ENCODE measurements at places on chromosomes 16 and 17.
A peak's percentile ranks its signal among the peaks of the same experiment; 100 is the strongest.

- DNase-seq, result no peak
These were observed 111.4 kb downstream of the IRX3 start for GRCh38 chr16:54175169-54175551.

- no peak for DNase-seq
These were observed 417.1 kb upstream of the CDH11 start for GRCh38 chr16:65538976-65539375.

- peak; percentile 82 for DNase-seq
These were observed at the start of gene RND2 for GRCh38 chr17:43024407-43025289. Gene RND2 (plus strand): TSS chr17:43025231. CDS start chr17:43025348, 117 bp downstream.

DNA sequence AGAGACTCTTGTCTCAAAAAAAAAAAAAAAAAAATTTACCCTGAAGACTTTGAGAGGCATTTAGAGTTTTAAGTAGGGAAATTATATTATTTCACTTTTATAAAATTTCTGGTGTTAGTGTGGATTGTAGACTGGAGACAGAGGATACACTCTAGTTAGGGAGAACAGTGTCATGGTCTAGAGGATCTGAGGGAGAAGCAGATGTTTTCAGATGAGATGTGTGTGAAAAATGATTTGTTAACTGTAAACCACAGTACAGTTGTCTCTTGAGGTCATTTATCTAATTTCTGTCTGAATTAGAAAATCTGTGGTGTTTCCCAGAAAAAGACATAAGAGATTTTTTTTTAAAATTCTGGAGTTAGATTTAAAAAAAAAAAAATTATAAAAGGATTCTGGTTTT is 54.8 kb downstream of the NUP88 start:
- no peak for DNase-seq

GRCh38 chr16:11207646-11208045 is 48.4 kb downstream of the SOCS1 start:
- no peak for DNase-seq

- DNase-seq, result no peak
These were observed 31.8 kb upstream of the TMEM132E start for GRCh38 chr17:34547453-34548063.

- no peak for DNase-seq
These were observed 8.5 kb downstream of the TIMM22 start for GRCh38 chr17:1005361-1005946.

DNA sequence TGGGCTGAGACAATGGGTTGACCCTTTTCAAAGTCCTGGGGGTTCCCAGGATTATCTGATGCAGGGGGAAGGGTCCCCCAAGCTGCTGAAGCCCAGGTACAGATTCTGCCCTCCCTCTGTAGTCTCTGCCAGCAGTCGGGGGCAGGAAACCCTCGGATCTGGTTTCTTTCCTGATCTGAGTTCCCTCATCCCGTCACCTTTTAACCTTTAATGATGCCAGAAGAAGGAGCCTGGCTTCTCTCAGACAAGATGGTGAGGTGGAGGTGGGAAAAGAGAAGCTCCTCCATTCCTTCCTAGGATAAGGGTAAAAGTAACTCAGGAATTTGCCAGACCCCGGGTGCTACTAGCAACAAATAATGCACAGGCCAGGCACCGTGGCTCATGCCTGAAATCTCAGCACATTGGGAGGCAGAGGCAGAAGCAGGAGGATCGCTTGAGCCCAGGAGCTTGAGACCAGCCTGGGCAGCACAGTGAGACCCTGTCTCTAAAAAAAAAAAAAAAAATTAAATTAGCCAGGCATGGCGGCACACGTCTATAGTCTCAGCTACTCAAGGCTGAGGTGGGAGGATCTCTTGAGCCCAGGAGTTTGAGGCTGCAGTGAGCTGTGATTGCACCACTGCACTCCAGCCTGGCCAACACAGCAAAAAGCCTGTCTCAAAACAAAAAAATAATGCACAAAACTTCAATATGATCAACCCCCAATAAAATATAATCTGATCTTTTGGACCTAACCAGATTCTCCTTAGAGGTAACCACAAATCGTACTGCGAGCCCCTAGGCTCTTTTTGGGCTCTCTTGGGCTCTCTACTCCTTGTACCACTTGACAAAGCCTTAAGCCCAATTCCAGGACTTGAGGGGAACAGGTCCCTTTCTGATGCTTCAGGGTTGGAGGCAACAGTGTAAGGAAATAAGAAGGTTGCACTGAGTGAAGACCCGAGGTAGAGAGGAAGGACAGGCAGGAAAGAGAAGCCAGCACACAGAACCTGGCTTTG is 5.7 kb downstream of the CDC42EP4 start:
- DNase-seq, result no peak

DNA sequence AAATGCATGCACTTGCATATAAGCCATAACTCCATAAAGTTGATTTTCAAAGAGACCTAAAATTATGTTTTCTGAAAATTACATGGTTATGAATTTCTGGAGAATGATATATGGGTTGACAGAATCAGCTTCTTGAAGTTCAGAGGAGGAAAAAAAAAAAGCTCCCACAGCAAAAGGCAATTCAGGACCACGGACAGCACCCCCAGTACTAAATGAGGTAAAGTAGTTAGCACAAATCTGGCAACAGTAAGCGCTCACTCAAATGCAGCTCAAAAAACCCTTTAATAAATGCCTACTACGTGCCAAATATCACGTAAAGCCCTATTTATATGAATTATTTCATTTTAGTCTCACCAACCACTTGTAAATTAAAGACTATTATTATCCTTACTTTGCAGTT is 135.2 kb downstream of the SHISA9 start:
- DNase-seq, result no peak

DNA sequence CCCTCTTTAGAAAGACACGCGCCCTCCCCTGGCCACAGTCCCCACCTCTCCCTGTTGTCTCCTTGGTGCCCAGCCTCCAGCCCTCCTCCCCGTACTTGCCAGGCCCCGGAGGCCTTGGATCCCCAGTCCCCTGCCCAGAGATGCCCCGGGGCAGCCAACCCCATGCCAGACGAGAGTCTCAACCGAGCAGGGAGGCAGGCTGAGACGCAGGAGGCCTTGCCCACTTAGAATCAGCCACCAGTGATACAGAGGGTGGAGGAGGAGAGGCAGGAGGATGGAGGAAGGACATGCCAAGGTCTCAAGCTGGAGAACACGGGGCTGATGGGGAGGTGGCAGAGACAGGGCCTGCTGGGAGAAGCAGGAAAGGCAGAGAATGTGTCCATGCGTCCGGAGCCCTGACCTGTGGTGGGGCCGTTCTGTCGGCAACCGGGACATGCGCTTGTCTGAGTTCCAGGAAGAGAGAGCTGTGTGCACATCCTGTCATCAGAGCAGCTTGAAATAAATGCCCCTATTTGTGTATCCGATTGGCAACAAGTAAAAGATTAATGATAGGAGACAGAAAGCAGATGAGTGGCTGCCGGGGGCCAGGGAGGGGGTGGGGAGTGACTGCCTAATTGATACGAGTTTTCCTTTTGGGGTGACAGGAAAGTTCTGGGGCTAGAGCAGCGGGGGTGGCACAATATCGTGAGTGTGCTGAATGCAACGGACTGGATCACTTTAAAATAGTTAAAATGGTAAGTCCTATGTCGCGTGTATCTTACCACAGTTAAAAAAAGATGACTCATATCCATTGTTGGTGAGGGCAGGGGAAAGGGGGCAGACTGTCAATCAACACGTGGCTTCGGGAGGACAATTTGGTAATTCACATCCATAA is 44.7 kb upstream of the MEAK7 start:
- peak; percentile 64 for DNase-seq

GRCh38 chr17:3576970-3577369 is 19.4 kb upstream of the TRPV3 start:
- DNase-seq, result no peak

- DNase-seq, result peak; percentile 24
These were observed 581 bp downstream of the PRKCA start for GRCh38 chr17:66302761-66303626.

- no peak for DNase-seq
These were observed 59.5 kb upstream of the CDC42EP4 start for GRCh38 chr17:73371285-73371684.

DNA sequence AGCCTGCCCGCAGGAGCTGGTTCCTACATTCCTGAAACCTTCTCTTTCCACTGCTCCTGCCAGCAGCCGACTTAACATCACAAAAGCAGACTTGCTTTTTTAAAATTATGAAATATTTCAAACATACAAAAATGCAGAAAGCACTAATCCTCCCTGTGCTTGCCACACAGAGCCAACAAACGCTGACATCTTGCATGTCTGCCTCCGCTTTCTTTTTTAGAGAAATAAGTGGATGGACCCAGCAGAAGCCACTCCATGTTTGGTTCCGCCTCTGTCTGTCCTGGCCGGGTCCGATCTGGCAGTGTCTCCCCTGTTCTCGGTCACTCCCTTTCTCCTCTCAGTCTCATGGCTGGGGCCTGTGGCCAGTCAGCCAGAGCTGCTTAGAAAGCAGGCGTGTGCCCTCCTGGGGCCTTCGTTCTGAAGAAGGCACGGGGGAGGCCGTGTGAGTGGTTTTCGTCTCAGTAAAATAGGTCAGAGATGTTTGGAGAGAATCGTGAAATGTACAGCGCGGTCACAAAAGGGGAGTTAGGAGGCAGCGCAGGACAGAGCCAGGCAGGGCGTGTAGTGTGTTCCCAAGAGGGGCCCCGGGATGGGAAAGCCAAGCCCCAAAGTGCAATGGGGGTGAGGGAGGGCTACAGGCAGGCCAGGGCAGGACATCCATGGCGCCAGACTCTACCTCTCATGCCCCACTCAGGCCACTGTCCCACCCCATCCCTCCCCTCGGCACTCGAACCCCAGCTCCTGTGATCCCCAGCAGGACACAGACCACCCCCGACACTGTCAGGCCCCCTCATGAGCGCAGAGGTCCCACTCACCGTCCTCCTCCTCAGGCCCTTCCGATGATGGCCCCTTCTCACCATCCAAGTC is 23.2 kb downstream of the MXRA7 start:
- DNase-seq, result no peak

DNA sequence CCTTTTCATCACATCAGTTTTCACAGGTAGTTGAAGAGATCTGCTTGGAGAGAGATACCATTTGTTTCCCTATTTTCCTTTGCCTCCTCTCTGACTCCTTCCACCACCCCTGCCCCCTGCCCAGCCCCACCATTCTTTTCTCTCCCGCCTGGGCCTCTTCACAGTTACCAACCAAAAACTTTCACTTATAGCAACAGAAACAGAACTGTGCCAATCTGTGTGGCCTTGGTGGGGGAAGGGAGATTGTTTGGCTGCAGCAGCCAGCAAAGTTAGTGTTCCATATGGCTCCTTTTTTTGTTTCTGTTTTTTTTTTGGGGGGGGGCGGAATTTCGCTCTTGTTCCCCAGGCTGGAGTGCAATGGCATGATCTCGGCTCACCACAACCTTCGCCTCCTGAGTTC is 17.2 kb upstream of the ARL4D start:
- DNase-seq, result no peak

DNA sequence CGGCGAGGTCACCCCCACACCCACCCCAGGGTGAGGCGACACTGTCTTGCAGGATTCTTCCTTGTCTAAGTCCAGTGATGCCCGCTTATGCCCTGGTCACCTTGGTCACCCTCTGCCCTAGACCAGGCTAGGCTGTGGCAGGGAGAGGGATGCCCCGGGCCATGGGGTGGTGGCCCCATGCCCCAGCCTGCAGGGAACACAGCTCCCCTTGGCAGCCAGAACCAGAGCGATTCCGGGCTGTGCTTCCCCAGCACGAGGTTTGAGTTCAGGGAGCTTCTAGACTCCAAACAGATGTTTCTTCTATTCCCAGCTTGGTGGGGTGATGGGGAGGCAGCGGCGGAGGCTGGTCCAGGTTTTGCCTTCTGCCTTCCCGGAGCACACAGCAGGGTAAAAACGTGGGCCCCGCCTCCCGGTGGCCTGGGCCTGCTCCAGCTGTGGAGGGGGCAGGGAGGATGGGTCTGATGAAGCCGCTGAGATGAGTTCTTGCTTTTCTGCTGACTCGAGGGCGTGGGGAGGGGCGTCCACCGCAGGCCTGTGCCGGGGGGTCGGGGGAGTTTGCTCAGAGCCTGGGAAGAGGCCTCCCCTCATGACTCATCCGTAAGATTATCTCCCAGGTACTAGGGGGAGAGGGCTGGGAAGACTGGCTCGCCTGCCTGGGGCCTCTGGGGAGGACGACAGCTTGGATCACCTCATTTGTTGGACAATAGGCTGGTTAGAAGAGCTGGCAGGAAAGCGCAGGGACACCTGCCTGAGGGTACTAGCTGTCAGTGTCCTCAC is 15.4 kb downstream of the SMTNL2 start:
- no peak for DNase-seq

GRCh38 chr17:14452856-14453255 is 152.0 kb downstream of the HS3ST3B1 start:
- DNase-seq, result no peak

DNA sequence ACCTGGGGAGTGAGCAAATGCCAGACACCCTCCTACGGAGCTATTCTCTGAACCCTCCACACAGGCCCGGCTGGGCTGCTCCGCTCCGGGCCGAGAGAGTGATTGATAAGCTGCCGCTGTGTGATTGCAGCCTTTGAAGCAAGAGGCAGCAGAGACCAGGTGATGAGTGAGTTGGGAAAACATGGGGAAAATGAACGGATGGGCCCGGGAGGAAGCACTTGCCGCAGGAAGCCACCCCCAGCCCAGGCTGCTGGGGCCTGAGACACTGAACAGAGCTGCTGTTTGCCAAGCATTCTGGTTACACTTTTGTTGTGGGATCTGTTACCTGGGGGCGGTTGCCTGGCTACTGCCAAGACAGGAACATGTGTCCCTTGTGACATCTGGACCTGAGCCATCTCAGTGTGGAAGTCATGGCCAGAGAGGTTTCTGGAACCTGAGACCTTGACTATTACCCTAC is 46.4 kb upstream of the KLHDC4 start:
- DNase-seq, result no peak

DNA sequence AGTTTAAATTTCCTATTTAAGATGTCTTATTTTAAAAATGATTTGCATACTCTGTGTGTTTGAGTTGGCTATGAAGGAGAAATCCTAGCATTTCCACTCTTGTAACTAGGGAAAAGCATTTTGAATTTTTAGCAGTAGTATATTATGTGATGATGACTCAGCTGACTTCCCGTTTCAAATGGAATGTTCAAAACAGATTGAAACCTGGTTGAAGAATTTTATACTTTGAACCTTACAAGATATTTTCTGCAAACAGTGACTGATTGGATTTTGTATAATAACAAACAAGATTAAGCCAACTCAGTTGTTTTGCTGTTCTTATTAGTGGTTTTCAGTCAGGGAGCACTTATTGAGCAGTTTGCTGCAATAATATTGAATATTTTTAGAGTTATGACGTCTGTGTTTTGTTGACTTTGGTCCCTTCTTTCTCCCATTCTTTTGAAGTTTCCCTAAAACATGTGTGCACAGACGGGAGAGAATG is 8.0 kb downstream of the TNRC6A start:
- no peak for DNase-seq

GRCh38 chr16:50742576-50743200 is 802 bp downstream of the CYLD start:
- peak; percentile 48 for DNase-seq

- DNase-seq, result no peak
These were observed 22.5 kb downstream of the CYB5D2 start for GRCh38 chr17:4165301-4166010.

Measured in CD4-positive, alpha-beta T cell treated with Interleukin-15 for 4 hours (primary cell).